HT-29 (cell line): ENCODE measurements at places on chromosomes 13 and 19. TPM values are rescaled to one million over a fixed set of nuclear protein-coding genes. Genes with fewer than 3 reads are reported as not detected.

DNA sequence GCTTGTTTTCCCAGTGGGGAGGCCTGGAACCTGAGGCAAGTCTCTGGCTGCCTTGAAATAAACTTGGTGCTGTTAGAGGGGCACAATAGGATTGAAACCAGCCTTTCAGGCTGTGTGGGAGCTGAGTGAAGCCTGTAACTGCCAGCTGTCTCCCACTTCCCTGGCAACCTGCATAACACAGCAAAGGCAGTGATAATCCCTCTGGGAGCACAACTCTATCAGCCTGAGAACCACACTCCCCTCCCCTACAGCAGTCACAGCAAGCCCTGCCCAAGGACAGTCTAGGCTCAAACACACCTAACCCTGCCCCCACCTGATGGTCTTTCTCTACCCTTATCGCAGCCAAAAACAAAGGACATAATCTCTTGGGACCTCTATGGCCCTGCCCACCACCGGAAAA, 683.8 kb upstream of the ATXN8OS start:
- no peak for DNase-seq

KLK4 gene
- 0.38 TPM in 1 of 2 replicates, not detected in the other for total RNA-seq

DNA sequence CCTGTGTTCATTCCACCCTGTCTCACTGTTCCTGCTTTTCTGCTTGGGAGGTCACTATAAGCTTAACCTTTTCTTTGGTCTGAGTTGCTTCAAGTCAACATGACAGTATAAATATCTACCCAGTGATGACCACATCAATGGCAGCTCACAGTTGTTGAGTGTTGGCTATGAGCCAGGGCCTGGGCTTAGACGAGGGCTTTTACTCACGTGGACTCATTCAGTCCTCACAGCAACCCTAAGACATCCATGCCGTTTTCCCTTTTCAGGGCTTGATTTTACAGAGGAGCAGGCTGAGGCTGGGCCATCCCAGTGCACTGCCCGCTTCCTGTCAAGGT, 10.2 kb upstream of the CCDC97 start:
- DNase-seq = no peak

DNA sequence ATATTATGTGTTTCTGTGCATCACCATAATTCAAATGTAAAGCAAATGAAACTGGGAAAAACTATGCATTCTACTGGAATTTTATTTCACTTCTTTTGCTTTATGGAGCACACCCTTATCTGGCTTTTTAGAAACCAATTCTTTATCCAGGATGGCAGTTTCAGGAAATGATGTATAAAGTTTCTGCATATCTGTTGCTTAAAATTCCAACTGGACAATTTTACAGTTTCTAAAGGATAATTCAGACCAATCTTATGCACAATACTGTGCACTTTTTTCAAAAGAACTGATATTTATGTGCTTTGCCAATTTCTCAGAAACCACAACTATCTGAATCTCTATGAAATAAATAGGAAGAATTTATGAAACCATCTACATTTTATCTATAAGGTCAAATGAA, 246.5 kb upstream of the MIR17HG start:
- DNase-seq = no peak

DNA sequence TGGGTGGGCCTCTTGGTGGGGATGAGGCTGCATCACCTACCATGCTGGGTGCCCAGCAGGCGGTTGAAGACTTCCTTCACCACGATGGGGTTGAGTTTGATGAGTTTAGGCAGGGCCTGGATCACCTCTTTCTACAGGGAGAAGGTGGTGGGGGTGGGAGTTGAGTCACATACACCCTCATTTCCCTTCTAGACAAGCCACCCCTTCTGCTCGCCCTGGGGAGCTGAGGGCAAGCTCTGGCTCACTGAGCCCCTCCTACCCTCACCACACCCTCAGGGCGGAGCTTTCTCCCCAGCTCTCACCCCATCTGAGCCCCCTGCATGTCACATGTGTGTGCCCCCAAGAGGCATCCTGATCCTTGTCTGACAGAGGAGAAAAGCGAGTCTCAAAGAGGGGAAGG, 7.6 kb upstream of the RSPH6A start:
- no peak for DNase-seq

YJEFN3 gene
- total RNA-seq = 1.0 and 1.9 TPM in 2 replicates

DNA sequence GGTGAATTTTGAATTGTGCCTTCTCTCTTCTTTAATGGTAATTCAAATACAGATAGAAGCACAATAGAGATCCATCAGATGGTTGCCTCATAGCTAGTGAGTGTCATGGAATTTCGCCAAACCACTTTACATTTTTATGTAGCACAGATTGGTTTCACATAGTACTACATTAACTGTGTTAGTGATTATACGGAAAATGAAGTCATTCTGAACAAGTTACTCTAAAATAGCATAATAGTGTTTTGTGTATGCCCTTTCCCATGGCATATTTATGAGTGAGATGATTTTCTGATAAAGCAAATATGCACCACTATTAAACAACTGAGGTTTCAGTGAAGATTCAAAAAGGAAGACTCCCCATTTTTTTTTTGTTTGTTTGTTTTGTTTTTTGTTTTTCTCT, 1623.5 kb downstream of the PCDH9 start:
- DNase-seq = no peak

CASP14 gene
- total RNA-seq = not detected in 2 replicates

- DNase-seq = no peak
These were observed 11.4 kb upstream of the STARD13 start for GRCh38 chr13:33296793-33297425.

CEACAM4 gene
- not detected in 2 replicates for total RNA-seq
